ENCODE measurements at places on chromosomes 4 and X.
A peak's percentile ranks its signal among the peaks of the same experiment; 100 is the strongest.

GRCh38 chrX:154401045-154401799, 3.0 kb downstream of the RPL10 start:
- no peak for DNase-seq

DNA sequence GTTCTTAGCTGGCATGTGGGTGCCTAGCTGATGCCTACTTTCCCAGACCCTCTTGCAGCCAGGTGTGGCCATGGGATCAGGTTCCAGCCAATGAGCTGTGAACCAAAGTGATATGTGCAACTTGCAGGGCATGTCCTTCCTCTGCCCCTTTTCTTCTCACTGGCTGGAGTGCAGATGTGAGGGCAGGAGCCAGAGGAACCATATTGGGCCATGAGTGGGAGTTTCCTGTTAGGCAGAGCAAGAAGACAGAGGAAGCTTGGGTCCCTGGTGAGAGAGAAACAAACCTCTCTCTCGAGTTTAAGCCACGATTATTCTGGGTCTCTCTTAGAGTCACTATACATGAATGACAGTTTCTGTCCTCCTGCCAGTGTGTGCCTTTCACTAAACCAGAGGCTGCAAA, 120.4 kb upstream of the STX18 start:
- no peak for DNase-seq

GRCh38 chrX:29107231-29107630, 520.0 kb downstream of the IL1RAPL1 start:
- no peak for DNase-seq

- no peak for DNase-seq
Observed at GRCh38 chr4:184384056-184384809, 90.1 kb downstream of the IRF2 start.

- DNase-seq = no peak
Observed at GRCh38 chrX:46670316-46670715, 88.6 kb downstream of the SLC9A7 start.

DNA sequence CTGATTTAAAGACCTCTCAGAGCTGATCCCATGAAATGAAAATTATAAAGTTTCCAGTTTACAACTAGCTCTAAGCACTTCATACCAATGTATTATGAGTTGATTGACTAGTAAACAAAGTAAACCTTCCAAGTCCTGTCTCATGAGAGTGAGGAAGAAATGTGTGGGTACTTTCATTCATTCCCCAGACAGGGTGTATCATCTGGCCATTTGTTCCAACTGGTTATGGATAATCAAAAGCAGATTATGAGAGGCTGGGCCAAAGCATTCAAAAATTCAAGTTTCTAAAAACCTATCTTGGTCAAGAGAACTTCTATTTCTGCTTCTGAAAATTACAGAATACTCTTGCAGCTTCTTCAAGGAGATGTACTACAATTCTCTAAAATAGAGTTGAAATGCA, 193.3 kb upstream of the RASGEF1B start:
- DNase-seq = no peak

DNA sequence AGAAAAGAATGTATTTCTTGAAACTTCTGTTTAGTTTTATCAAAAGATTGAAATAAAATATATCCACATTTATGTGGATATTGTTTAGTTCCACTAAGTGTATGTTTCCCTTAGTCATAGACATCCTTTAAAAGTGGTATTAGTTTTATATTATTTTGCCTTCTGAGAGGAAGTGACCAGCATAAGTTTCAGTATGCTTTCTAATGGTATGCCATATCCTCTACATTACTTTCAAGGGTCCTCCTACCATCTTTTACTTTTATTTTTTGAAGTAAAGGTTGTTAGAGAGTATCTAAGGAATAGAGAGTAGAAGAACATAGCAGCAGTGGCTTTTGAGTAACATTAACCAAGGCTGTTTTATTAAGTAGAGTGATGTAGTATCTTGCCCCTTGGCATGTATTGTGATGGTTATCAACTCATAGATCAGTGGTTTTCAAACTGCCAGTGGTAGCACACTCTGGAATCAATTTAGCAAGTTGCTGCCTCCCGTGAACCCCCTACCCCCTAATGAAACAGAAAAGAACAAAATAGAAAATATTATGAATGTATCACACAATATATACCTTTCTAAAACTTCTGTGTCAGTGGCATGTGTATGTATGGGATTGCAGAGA, 44.8 kb downstream of the RBPJ start:
- DNase-seq = no peak

DNA sequence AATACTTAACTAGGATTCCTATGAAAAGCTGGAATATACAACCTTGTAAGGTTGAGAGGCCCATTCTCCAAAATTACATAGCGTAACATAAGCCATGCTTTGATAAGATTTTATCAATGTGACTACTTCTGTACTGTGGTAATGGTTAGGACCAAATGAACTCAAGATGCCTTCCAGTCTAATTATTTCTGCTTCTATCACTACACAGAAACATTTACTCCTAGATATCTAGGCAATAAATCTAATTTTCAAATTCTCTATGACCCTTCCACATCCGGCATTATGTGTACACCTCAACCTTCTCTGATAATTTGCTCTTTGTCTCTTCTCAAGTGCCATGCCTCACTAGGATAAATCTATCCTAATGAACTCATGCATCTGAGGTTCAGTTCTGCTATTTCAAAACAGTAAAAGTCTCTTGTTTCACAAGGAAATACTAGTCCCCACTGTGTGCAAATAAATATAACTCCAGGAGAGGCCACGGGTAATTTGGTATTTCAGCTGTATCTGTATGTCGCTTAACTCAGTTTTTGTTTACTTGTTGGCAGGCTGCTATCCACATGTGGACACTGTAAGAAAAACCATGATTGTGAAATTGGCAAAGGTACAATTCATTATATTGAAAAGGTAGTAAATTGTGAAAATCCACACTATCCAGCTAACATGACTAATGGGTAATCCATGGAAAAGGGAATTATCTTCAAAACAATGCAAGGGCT, 93.3 kb downstream of the PRDM5 start:
- no peak for DNase-seq

DNA sequence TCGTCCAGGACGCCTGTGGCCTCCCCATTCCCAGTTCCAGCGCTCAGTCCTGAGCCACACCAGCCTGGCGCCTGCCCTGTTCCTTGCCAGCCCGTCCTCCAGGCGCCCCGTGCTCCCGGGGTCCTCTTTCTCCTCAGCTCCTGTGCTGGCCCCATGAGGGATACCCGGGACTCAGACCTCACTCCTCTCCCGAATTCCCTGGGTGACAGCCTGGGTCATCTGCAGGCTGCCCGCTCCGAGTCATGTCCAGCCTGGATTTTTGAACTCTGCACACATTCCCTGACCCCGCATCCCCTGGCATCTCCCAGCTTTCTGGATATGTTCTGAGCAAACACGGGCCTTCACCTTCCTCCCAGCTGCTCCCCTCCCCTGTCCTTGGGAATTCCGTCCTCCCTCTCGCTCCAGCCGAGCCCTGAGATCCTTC, 14.9 kb upstream of the ADD1 start:
- no peak for DNase-seq

GRCh38 chrX:9597361-9598035, 132.6 kb downstream of the TBL1X start:
- DNase-seq = no peak

DNA sequence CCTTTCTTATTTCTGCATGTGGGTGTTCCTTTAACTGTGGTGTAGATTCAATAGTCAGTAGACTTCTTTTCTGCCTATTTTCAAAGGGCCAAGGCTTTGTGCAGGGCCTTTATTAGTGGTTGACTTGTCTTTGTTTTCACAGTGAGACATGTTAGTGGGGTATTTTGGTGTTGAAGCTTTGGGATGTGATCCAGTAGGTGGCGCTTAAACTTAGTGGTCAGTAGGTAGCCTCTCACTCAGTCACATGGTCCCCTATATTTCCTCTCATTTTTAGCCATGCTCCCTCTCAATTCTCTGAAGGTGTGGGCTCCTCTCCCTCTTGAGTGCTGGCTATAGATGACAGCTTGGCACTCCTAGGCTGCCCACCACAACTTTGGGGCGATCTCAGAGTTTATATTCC, 23.4 kb upstream of the SLC10A7 start:
- DNase-seq = no peak

GRCh38 chrX:133229361-133229760, 11.2 kb upstream of the TFDP3 start:
- DNase-seq = no peak

DNA sequence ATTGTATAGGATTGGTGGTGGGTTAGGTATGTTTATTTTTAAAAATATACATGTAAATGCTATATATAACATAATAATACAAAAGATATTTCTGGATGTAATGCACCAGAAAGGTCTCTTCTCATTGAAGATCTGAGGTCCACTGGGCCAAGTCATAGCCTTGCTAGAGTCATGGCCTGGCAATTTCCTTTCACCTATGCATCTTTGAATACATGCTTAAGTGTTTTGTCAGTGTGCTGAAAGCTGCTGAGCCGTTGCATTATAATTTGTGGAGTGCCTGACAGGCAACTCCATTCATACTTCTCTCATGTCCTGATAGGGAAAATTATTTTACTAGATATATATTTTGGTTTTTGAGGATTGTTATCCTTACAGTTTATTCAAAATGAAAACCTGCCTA, 410.2 kb upstream of the CT83 start:
- no peak for DNase-seq

GRCh38 chrX:129959493-129959832, 23.0 kb upstream of the BCORL1 start:
- DNase-seq = no peak

GRCh38 chrX:70921709-70922352, 9.1 kb downstream of the SLC7A3 start:
- DNase-seq = no peak

DNA sequence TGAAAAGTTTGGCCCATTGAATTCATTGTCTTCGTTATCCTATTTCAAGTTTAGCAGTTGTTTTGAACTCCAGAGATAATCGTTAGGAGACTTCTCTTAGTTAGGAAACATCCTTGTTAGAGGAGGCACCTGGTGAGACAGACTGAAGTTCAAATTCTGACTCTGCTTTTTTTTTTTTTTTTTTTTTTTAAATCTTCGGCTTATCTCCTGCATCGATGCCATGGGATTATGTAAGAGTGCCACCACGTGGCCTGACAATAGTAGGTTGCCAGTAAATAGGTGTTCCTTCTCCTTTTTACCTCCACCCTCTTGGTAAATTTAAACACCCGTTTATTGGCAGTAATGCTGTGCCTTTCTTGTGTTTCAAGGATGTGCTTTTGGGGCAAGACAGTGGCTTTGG, 149.3 kb downstream of the SOWAHB start:
- DNase-seq = peak; percentile 68

DNA sequence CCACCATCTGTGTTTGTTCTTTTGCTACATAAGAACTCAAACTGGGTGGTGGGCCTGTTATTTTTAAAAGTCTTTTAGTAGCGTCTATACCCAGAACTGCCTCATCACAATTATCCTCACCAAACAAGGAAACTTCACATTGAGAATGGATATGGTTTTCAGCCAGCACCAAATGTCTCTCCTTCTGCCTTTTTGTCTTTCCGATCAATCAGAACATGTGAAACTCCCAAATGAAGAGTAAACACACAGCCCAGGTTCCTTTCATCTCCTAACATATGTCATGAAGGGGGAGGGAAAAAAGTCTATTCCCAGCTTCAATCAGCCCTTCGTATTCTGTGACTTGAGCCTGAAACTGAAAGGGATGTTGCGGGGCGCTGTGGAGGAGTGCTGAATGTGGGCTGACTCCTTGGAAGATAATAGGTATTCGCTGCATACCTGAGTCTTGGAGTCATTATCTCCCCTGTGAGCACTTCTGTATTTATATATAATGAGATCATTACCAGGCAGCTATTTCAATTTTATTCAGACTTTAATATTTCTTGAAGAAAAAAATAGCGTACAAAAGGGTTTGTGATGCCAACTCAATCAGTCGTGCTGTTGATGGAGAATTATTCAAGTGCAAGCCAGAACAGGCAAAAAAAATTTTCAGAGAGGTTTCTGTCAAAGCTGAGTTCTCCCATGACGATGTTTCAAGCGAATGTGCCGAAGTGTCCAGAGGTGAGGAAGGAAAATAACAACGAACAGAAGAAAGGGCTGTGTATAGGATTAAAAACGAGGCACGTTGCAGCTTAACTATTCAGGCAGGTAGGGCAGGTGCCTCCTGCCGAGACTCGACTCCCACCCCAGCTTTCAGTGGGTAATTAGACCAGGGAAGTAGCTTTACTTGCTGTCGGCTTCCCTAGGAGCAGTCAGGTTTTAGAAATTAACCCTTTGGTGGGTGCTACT, 163.9 kb upstream of the NOCT start:
- no peak for DNase-seq

- peak; percentile 25 for DNase-seq
Observed at GRCh38 chr4:150722908-150723362, 141.0 kb downstream of the MAB21L2 start.

- no peak for DNase-seq
Observed at GRCh38 chrX:15605226-15605625, 4.5 kb upstream of the ACE2 start.

GRCh38 chrX:69280933-69281332, 115.7 kb upstream of the PJA1 start:
- no peak for DNase-seq

DNA sequence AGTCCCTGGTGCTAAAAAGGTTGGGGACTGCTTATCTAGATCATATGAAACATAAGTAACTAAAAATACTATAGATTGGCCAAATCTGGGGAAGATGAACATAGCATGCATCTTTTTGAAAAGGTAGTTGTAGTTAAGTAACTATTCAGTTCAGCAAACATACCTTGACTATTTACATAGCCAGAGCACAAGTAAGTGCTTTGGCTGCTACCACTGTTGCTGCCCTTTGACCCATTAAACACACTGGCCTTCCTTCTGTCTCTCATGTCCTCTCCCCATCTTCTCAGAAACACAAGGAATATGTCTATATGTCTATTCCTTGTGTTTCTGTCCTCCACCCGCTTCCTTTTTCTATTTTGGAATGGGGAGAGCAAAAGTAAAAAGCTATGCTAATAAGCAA, 87.9 kb upstream of the SPRY1 start:
- no peak for DNase-seq

GRCh38 chr4:11748164-11748872, 319.6 kb upstream of the HS3ST1 start:
- DNase-seq = no peak

DNA sequence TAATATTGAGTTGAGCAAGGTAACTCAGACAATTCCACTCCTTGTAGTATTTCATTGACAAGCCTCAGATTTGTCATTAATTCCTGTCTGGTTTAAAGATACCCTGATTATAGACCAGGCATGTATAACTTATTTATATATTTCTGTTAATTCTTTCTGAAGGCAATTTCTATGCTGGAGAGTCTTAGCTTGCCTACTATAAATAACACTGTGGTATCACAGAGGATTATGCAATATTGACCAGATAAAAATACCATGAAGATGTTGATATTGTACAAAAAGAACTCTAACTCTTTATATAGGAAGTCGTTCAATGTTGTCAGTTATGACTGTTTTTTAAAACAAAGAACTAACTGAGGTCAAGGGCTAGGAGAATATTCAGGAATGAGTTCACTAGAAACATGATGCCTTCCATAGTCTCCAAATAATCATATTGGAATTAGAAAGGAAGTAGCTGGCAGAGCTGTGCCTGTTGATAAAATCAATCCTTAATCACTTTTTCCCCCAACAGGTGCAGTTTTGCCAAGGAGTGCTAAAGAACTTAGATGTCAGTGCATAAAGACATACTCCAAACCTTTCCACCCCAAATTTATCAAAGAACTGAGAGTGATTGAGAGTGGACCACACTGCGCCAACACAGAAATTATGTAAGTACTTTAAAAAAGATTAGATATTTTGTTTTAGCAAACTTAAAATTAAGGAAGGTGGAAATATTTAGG, 821 bp downstream of the CXCL8 start:
- no peak for DNase-seq
